ENCODE measurements at places on chromosomes 13 and 19. TPM values are rescaled to one million over a fixed set of nuclear protein-coding genes. Genes with fewer than 3 reads are reported as not detected.

GRCh38 chr19:1384085-1384462 lies 367 bp downstream of the NDUFS7 start:
- peak overlapping the region; percentile 66 for H3K27ac ChIP-seq
- peaks cover 13% of the 10 kb centered on the region for H3K4me1 ChIP-seq
- peaks cover 14% of the 10 kb centered on the region for H3K36me3 ChIP-seq
- DNase-seq: no peak
- peaks cover 9% of the 10 kb centered on the region for H3K27me3 ChIP-seq
- peak overlapping the region; percentile 82 for H3K4me3 ChIP-seq

IGFL3 gene
- not detected for total RNA-seq

GEMIN7 gene
- 53.6 TPM for total RNA-seq

ZNF549 gene
- 5.6 TPM for total RNA-seq

DNA sequence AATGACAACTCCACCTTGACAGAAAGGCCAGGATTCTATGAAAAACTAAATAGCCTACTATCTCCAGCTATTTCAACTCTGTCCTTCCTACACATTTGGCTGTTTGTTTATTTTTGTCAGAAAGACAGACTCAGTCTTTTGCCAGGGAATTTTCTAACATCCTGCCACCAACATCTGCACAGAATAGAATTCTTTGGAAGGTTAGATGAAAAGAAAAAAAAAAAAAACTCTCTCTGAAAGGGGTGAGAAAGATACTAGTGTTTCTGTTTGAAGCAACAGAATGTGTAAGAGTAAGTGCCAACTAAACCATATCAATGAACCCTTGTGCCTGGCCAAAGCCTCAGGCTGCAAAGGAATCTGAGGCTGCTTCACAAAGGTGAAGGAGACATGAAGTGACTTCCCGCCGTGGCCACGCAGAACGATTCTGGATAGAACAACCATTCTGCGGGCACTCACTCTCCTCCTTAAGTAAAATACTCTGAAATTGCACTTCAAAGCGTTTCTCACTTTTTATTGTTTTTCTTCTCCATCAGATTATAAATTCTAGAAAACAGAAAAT lies 498.2 kb downstream of the IRS2 start:
- H3K4me3 ChIP-seq: no peak overlapping the region
- H3K4me1 ChIP-seq: no peaks in the 10 kb centered on the region
- H3K27ac ChIP-seq: no peak overlapping the region

- no peaks in the 10 kb centered on the region for H3K4me1 ChIP-seq
- H3K27me3 ChIP-seq: no peaks in the 10 kb centered on the region
- no peak overlapping the region for H3K27ac ChIP-seq
- H3K4me3 ChIP-seq: no peak overlapping the region
These were observed 199.4 kb downstream of the USP12 start for GRCh38 chr13:26971990-26972887.

PPP6R1 gene
- total RNA-seq: 227 TPM

NLRP12 gene
- 0.06 TPM for total RNA-seq

OVOL3 gene
- total RNA-seq: not detected

FBXL12 gene
- total RNA-seq: 26.4 TPM

DNA sequence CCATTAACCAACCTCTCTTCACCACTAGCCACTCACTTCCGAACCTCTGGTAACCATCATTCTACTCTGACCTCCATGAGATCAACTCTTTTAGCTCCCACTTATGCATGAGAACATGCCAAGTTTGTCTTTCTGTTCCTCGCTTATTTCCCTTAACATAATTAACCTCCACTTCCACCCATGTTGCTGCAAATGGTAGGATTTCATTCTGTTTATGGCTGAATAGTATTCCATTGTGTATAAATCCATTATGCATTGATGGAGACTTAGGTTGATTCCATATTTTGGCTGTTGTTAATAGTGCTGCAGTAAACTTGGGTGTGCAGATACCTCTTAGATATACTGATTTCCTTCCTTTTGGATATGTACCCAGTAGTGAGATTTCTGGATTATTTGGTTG lies 30.2 kb downstream of the ZNF382 start:
- DNase-seq: no peak
- peaks cover 67% of the 10 kb centered on the region for H3K36me3 ChIP-seq
- no peaks in the 10 kb centered on the region for H3K27me3 ChIP-seq
- no peak overlapping the region for H3K4me3 ChIP-seq
- H3K4me1 ChIP-seq: no peaks in the 10 kb centered on the region

UHRF1 gene
- total RNA-seq: 245 TPM

IZUMO1 gene
- total RNA-seq: not detected

- DNase-seq: no peak
- no peak overlapping the region for H3K4me3 ChIP-seq
- H3K36me3 ChIP-seq: no peaks in the 10 kb centered on the region
- no peaks in the 10 kb centered on the region for H3K27me3 ChIP-seq
- H3K27ac ChIP-seq: no peak overlapping the region
These were observed 863.6 kb upstream of the MIR17HG start for GRCh38 chr13:90483906-90484305.

MADCAM1 gene
- 0.21 TPM for total RNA-seq

- H3K27me3 ChIP-seq: no peaks in the 10 kb centered on the region
- H3K4me3 ChIP-seq: no peak overlapping the region
- no peak for DNase-seq
- H3K4me1 ChIP-seq: peaks cover 15% of the 10 kb centered on the region
- H3K36me3 ChIP-seq: no peaks in the 10 kb centered on the region
- no peak overlapping the region for H3K27ac ChIP-seq
These were observed 62.1 kb downstream of the DGKH start for GRCh38 chr13:42110410-42111155.

- H3K4me1 ChIP-seq: peaks cover 3% of the 10 kb centered on the region
- peak overlapping the region; percentile 76 for H3K4me3 ChIP-seq
- H3K27me3 ChIP-seq: peaks cover 11% of the 10 kb centered on the region
These were observed 39.6 kb downstream of the ANKRD10 start for GRCh38 chr13:110875241-110875640.

DNA sequence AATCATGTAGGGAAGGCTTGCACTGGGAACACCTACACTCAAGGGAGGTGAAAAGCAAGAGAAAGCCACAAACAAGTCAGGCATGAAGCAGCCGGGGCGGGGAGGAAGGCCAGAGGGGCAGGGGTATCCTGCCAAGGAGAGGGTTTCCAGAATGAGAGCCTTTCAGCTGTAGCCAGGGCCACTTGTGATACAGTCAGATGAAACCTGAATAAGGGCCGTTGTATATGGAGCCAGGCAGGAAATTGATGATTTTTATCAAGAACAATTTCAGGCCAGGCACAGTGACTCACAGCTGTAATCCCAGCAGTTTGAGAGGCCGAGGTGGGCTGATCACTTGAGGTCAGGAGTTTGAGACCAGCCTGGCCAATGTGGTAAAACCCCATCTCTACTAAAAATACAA lies 4.4 kb downstream of the TRPM4 start:
- H3K4me1 ChIP-seq: peaks cover 4% of the 10 kb centered on the region
- no peaks in the 10 kb centered on the region for H3K36me3 ChIP-seq
- no peak overlapping the region for H3K4me3 ChIP-seq
- DNase-seq: no peak
- peaks cover 54% of the 10 kb centered on the region for H3K27me3 ChIP-seq

- H3K4me3 ChIP-seq: no peak overlapping the region
- H3K27ac ChIP-seq: no peak overlapping the region
- H3K4me1 ChIP-seq: peaks cover 2% of the 10 kb centered on the region
These were observed 37.8 kb downstream of the MBD3L2B start for GRCh38 chr19:6983448-6983847.

HRC gene
- not detected for total RNA-seq

- H3K4me1 ChIP-seq: peaks cover 11% of the 10 kb centered on the region
- H3K27ac ChIP-seq: peak overlapping the region; percentile 42
- no peak overlapping the region for H3K4me3 ChIP-seq
- H3K36me3 ChIP-seq: peaks cover 9% of the 10 kb centered on the region
These were observed 8.7 kb downstream of the PRR12 start for GRCh38 chr19:49599378-49600295.

ZNF568 gene
- 9.5 TPM for total RNA-seq

GRCh38 chr13:99464441-99464949 lies 36.8 kb upstream of the TM9SF2 start:
- peaks cover 2% of the 10 kb centered on the region for H3K36me3 ChIP-seq
- H3K4me1 ChIP-seq: peaks cover 21% of the 10 kb centered on the region
- peak overlapping the region; percentile 86 for H3K27ac ChIP-seq
- H3K27me3 ChIP-seq: no peaks in the 10 kb centered on the region
- H3K4me3 ChIP-seq: peak overlapping the region; percentile 18
- no peak for DNase-seq

FCHO1 gene
- 35.8 TPM for total RNA-seq

DNA sequence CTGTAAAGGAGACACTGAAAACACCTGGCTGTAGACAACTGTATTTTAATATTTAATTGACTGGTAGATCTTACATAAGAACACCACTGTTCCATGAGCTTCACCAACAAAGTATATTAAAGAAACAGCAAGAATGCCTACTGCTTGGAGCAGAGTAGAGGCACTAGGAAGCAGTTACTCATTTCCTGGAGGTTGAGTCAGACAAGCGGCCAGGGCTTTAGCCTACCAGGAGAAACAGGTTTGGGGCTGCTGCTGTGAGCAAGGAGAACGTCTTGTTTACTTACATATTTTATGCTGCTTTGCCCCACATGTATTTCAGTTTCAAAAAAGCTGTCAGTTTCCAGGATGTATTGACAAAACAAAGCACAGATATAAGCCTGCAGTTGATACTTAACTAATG lies 33.4 kb downstream of the ALG5 start:
- H3K4me3 ChIP-seq: no peak overlapping the region
- H3K4me1 ChIP-seq: peaks cover 5% of the 10 kb centered on the region
- no peak overlapping the region for H3K27ac ChIP-seq
- no peak for DNase-seq

CYP4F2 gene
- not detected for total RNA-seq

DNA sequence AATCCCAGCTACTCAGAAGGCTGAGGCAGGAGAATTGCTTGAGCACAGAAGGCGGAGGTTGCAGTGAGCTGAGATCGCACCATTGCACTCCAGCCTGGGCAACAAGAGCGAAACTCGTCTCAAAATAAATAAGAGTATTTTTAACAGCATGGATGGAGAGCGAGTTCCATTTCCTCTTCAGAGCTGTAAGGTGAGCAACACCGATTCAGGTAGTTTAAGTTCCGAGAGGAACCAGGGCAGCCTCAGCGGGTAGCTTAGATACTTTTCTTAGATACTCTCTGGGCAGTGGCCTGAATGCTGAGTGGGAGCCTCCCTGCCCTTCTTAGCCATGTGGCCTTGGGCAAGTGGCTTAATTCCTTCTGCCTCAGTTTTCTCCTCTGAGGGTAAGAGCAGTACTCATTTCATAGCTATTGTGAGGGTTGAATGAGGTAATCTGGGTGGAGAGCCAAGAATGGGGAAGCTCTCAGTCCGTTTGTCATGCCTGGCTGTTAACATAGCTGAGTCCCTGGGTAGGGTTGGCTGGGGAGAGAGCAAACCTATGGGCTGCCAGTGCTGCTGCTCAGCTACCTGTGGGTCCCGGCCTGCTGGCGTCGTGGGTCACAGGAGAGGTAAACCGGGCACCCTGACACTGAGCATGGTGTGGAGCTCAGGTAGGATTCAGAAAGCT lies 4.1 kb downstream of the ATP11A start:
- no peak for DNase-seq
- no peaks in the 10 kb centered on the region for H3K36me3 ChIP-seq
- no peaks in the 10 kb centered on the region for H3K27me3 ChIP-seq
- H3K4me1 ChIP-seq: peaks cover 28% of the 10 kb centered on the region

DNA sequence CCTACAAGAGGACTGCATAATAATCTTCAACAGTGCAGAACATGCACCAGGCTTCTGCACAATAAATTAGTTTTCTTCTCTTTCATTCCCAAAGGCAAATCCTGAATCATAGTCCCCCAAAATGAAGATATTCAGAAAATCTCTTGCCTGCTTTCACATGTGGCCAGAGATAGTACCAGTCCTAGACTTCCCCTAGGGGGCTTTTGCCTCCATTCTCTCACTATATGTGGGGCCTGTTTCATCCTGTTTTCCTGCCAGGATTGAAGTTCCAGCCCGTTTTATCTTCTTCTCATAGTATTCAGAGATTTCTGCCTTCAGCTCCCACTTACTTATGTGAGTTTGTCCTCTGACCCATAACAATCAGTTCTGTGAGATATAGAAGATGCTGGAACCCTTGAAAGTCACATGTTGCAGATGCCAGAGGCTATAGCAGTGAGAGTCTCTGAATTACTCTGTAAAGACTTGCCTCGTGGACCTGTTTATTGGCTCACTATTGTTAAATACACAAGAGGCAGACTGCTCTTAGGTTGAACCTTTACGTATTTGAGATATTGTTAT lies 421.9 kb upstream of the PCDH9 start:
- H3K27ac ChIP-seq: no peak overlapping the region
- no peak overlapping the region for H3K4me3 ChIP-seq
- no peak for DNase-seq
- H3K4me1 ChIP-seq: no peaks in the 10 kb centered on the region
- peaks cover 3% of the 10 kb centered on the region for H3K27me3 ChIP-seq
- H3K36me3 ChIP-seq: no peaks in the 10 kb centered on the region

DNA sequence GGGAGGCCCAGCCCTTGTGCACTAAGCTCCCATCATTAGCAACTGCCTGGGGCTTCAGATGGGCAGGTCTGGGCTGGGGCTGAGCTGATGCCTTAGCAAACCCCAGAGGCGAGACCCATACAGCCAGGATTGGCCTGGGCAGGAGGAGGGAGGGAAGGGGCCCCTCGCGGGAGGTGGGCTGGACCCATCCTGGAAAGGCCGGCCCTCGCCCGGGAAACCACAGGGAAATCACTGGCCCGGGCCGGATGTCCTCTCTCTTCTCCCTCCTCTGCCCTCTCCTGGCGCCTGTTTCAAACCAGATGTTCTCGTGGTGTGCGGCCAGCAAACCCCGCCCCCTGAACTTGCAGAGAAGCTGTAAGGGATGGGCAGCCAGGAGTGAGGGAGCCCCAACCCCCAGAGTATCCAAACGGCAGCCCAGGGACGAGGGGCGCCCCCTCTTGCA lies 43.1 kb downstream of the TMEM255B start:
- no peaks in the 10 kb centered on the region for H3K36me3 ChIP-seq
- H3K27me3 ChIP-seq: no peaks in the 10 kb centered on the region
- no peak for DNase-seq
- no peaks in the 10 kb centered on the region for H3K4me1 ChIP-seq
- H3K27ac ChIP-seq: no peak overlapping the region

GRCh38 chr13:74570834-74571233 lies 436.6 kb upstream of the KLF12 start:
- H3K27me3 ChIP-seq: peaks cover 20% of the 10 kb centered on the region
- H3K36me3 ChIP-seq: no peaks in the 10 kb centered on the region
- no peak for DNase-seq
- H3K4me1 ChIP-seq: peaks cover 8% of the 10 kb centered on the region
- H3K27ac ChIP-seq: no peak overlapping the region

Data from activated naive CD8-positive, alpha-beta T cell treated with anti-CD3 and anti-CD28 coated beads for 36 hours (primary cell).